ENCODE measurements at places on chromosomes 11 and 22. TPM values are rescaled to one million over a fixed set of nuclear protein-coding genes. Genes with fewer than 3 reads are reported as not detected.

Gene NXPE4
- not detected for polyA plus RNA-seq

Gene DENND5A
- 60.3 TPM for polyA plus RNA-seq

Gene KBTBD3
- polyA plus RNA-seq: 6.7 TPM

Gene PKDREJ
- polyA plus RNA-seq: not detected

Gene C11orf91
- not detected for polyA plus RNA-seq

Gene MMP27
- not detected for polyA plus RNA-seq

Gene HIC2
- polyA plus RNA-seq: 1.2 TPM

Measured in naive thymus-derived CD4-positive, alpha-beta T cell (primary cell).